Kidney tubule cell (primary cell): ENCODE measurements at places on chromosomes 6 and 20.

DNA sequence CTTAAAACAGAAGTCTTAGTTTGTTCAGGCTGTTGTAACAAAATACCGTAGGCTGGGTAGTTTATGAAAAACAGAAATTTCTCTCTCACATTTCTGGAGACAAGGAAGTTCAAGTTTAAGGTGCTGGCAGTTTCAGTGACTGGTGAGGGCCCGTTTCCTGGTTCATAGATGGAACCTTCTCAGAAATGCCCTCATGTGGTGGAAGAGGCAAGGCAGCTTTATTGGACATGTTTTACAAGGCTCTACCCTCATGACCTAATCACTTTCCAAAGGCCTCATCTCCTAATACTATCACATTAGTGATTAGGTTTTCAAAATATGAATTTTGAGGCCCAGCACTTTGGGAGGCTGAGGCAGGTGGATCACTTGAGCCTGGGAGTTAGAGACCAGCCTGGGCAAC is 2.4 kb downstream of the HEBP2 start:
- peak; percentile 28 for DNase-seq

DNA sequence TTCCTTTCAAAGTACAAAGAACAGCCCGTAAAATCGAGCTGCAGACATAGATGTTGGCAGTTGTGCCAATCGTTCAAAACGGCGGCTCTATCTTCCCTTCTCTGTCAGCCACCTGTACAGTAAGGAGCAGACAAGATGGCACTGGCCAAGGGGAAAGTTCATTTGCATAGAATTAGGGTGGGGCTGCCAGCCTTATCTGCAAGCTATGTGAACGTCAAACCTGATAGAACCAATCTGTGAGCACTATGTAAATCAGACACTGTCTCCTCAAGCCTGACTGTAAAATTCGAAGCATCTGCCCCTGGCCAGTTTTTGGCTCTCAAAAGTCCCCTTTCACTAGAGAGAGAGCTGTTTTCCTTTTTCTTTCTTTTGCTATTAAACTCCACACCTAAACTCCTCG is 374.5 kb downstream of the EPM2A start:
- DNase-seq: no peak

GRCh38 chr6:23006656-23007055 is 437.3 kb downstream of the HDGFL1 start:
- DNase-seq: no peak

- peak; percentile 64 for DNase-seq
These were observed 2.5 kb downstream of the RNF217 start for GRCh38 chr6:124964764-124965105.

DNA sequence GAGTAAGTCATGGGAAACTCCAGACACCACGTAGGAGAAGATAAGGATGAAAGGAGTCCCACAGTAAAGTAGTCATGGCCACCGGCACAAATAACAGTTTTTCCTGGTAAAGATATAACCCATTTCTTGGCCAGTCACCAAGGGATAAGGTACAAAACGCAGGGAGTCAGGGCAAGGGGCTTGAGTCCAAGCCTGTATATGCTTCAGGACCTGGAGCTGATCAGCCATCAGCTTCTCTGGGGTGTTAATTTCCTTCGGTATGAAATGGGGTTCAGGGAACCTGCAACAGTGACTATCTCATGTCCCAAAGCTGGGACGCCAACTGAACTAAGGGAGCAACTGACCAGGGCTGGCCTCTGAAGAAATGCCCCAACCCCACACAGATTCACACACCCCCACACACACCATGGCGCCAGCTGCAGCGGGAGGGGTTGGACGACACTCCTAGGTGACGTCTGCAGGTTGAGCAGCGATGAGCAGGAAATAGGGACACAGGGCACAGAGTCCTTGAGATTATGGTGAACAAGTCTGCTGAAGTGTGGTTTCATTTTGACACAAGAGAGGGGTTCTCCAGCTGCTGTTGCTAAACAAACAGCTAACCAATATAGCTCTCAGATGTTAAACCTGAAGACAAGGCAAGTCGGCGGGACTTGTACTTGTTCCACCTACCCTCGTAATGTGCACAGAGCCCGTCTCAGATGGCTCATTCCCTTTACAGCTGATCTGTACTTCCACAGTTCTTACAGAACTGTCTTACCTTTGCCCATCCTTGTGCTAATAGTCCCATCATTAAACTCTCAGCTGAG is 7.4 kb upstream of the ADTRP start:
- no peak for DNase-seq

DNA sequence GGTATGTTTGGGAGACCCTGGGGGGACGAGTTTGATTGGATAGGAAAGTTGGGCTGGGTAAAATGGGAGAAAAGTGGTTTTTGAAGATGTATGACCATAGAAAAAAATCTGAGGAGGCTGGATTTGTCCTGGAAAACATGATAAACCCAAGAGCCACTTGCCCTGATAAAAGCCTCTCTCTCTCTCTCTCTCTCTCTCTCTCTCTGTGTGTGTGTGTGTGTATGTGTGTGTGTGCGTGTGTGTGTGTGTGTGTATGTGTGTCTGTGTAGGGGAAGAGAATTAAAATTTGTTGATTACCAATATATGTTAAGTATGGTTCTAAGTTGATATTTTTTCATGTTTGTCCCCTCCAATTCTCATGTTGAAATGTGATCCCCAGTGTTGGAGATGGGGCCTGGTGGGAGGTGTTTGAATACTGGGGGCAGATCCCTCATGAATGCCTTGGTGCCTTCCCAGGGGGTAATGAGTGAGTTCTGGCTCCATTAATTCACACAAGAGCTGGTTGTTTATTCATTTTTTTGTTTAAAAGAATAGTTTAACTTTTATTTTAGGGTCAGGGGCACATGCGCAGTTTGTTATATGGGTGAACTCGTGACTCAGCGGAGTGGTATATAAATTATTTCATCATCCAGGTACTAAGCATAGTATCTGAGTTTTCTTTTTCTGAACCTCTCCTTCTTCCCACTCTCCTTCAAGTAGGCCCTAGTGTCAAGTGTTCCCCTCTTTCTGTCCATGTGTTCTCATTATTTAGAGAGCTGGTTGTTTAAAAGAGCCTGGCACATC is 208.8 kb downstream of the TFAP2B start:
- DNase-seq: no peak

GRCh38 chr20:34983995-34984735 is 28.5 kb downstream of the MYH7B start:
- no peak for DNase-seq

- DNase-seq: no peak
These were observed 88.0 kb upstream of the JAG1 start for GRCh38 chr20:10761786-10762185.
